ENCODE measurements at places on chromosomes 12 and 14.

- no peak for DNase-seq
These were observed 375.4 kb upstream of the ATP2B1 start for GRCh38 chr12:90084018-90084417.

DNA sequence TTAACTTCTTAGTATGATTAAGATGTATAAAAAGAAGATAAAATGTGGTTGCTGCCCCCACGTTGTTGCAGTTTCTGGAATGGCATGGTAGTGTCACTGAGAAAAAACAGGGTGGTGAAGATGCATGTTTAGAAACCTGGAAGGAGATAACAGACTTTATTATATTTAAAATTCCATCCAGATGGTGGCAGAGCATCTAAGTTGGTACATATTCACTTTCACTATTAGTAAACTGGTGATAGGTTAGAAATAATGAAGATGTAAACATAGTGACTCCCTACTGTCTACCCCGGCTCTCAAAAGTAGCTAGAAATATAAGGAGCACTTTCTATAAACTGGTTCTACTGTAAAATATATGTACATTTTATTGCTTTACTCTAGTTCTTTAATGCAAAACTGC lies 279.3 kb downstream of the NPAS3 start:
- DNase-seq = no peak

- DNase-seq = no peak
These were observed 27.7 kb upstream of the FBXO33 start for GRCh38 chr14:39459795-39460478.

GRCh38 chr12:25615119-25615518 lies 62.0 kb upstream of the LMNTD1 start:
- DNase-seq = no peak

GRCh38 chr12:53064613-53065436 lies 14.4 kb downstream of the SPRYD3 start:
- no peak for DNase-seq

DNA sequence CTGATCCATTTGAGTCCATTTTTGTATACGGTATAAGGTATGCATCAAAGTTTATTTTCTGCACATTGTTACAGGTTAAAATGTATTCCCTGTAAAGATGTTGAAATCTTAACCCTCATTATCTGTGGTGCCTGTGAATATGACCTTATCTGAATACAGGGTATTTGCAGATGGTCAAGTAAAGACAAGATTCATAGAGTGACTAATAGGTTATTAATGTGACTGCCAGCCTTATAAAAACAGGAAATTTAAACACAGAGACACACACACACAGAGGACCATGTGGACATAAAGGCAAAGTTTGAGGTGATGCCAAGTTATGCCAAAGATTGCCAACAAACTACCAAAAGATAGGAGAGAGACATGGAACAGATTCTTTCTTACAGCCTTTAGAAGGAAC lies 347.2 kb upstream of the DCN start:
- DNase-seq = no peak

DNA sequence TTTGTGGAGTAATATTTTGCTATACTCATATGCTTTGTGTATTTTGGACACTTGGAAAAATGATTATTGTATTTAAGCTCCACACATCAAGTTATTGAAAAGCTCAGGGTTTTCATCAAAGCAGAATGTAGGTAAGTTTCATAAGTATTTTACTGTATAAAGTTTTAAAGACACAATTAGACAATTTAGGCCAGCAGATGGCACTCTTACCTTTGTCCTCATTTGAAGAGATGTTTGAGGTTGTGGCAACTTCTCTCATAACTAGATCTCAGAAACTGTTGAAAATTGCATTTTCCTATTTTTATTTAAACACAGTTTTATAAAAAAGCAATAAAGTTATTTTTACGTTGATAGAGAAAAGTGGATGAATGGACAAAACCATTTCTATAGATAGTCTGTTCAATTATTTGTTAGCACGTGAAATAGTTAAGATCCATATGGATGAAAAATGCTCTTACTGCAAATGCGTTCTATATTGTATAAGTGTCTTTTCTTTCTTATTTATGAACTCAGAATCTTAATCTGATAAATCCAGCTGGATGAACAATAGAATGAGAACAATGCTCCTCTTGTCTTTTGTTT lies 300.0 kb downstream of the AEBP2 start:
- no peak for DNase-seq

DNA sequence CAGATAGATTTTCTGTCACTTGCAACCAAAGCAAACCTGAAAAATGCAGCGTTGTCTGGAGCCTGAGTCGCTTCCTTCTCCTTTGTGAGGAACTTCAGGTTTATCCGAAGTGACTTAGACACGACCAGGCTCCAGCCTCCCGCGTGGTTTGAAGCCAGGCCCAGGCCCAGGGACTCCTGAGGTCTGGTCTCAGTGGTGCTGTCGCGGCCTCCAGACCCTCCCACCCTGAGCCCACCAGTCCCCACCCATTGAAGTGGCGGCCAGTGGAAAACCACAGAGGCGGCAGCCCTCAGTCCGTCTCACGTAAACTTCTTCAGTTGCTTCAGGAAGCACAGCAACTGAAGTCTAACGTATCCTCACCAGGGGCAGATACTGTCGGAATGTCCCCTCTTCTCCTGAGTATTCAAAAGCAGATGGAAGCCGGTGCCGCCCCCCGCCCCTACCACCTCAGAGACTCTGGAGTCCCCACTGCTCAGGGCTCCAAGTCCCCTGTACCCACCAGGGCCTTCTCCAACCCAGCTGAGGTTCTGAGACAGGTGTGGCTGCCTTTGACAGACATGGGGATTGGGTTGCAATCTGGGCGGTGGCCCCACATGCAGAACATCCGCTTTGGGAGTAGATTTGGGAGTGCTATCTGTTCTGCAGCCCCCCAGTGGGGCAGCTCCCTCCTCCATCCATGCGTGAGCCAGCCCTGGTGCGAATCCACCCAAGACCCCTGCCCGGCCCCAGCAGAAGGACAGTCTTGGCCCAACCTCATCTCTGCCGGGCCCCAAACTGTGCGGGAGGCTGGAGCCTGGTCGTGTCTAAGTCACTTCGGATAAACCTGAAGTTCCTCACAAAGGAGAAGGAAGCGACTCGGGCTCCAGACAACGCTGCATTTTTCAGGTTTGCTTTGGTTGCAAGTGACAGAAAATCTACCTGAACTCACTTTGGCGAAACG lies 26.6 kb upstream of the GALNT9 start:
- no peak for DNase-seq

- DNase-seq = no peak
These were observed 160.4 kb upstream of the PWP1 start for GRCh38 chr12:107525063-107525718.

GRCh38 chr12:113318900-113319628 lies 15.8 kb downstream of the SLC8B1 start:
- no peak for DNase-seq

GRCh38 chr14:99682809-99683618 lies 1.1 kb upstream of the CYP46A1 start:
- DNase-seq = peak; percentile 61

DNA sequence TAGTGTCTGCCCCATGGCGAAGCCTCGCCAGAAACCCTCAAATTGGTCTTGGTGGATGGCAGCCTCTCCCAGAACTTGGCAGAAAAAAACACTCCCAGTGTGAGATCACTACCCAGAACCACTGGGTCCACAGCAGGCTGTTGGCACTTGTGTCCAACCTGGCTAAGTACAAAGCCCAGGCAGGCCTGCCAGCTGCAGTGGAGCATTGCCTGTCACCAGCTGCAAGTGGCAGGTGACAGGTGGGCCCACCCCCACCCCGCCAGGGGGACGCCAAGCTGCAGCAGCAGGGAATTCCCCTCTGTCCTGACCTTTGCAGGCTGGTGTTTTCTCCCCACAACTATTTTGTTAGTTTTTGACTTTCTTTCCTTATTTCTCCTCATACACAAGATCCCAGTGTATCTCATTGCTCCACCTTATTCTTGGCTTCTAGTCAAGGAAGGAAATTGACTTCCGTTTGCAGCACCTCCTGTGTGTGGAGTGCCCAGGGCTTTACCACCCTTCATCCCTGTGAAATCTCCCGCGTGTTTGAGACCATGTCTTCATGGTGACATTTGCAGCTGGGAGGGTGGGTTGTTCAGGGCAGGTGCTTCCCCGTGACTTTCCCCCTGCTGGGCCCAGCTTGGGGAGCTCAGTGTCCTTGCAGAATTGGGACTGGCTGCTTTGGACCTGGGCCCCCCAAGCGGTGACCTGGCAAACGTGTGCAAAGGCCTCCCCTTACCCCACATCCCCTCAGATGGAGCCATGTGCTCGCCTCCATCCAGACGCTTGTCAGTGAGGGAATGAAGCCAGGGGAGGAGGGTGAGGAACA lies 73.8 kb upstream of the RIN3 start:
- DNase-seq = no peak

GRCh38 chr12:77299910-77300669 lies 234.7 kb upstream of the E2F7 start:
- DNase-seq = no peak
